ENCODE measurements at places on chromosomes 3 and 15. TPM values are rescaled to one million over a fixed set of nuclear protein-coding genes. Genes with fewer than 3 reads are reported as not detected.

GRCh38 chr3:24182756-24183155 is 237.7 kb downstream of the NR1D2 start:
- H3K27me3 ChIP-seq: no peaks in the 10 kb centered on the region
- no peaks in the 10 kb centered on the region for H3K4me1 ChIP-seq
- H3K4me3 ChIP-seq: no peak overlapping the region
- H3K36me3 ChIP-seq: no peaks in the 10 kb centered on the region
- no peak for DNase-seq

- H3K27ac ChIP-seq: no peak overlapping the region
- no peak for DNase-seq
- no peaks in the 10 kb centered on the region for H3K27me3 ChIP-seq
Observed at GRCh38 chr3:43106293-43106628, 382 bp upstream of the POMGNT2 start.

DNA sequence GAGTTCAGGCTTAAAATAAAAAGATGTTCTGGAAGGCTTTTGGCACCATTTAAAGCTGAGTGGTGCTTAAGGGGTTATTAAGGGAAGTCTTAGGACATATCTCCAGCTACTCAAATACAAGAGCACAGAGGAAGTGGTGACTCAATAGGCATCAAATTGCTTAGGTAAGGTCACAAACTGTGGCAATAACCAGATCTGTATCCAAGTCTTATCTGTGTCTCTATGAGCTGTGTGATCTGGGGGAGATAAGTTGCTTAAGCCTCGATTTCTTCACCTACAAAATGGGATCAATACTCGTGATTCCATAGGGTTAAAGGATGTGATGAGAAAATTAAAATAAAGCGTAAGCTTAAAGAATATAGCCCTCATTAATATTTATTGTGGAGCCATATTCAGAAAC is 7.6 kb downstream of the HDC start:
- no peak for DNase-seq
- H3K4me1 ChIP-seq: peaks cover 41% of the 10 kb centered on the region
- no peaks in the 10 kb centered on the region for H3K27me3 ChIP-seq

Gene RMDN3
- 32.6 TPM for total RNA-seq

Gene SNX22
- total RNA-seq: 0.60 TPM

Gene VIPR1
- total RNA-seq: 21.3 TPM

Gene ZNF774
- 2.1 TPM for total RNA-seq

Gene MEGF11
- not detected for total RNA-seq

Gene ADCY5
- not detected for total RNA-seq
